Aorta (tissue), 5 donors: ENCODE measurements at places on chromosomes 4 and X. TPM values are rescaled to one million over a fixed set of nuclear protein-coding genes. Genes with fewer than 3 reads are reported as not detected.

DNA sequence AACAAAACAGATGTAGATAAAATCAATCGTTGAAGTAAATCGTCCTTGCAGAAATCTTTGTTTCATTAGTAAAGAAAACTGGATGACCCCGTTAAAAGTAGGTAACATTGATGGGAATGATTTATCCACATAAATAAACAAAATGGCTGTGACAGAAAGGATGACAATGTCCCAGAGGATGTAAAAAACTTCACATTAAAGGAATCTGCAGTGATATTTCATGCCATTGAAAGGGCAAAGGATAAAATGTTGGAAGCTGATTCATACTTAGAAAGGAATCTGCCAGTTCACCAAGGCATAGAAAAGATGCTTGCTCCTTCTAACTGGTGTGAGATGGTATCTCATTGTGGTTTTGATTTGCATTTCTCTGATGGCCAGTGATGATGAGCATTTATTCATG is 24.2 kb upstream of the EPGN start:
- DNase-seq: no peak

- DNase-seq: no peak
Observed at GRCh38 chr4:151842430-151843079, 81.7 kb upstream of the GATB start.

GRCh38 chr4:83870328-83870950 is 334.5 kb downstream of the GPAT3 start:
- no peak for DNase-seq

GRCh38 chr4:113435893-113436292 is 325.6 kb downstream of the CAMK2D start:
- peak; percentile 62 for DNase-seq

DNA sequence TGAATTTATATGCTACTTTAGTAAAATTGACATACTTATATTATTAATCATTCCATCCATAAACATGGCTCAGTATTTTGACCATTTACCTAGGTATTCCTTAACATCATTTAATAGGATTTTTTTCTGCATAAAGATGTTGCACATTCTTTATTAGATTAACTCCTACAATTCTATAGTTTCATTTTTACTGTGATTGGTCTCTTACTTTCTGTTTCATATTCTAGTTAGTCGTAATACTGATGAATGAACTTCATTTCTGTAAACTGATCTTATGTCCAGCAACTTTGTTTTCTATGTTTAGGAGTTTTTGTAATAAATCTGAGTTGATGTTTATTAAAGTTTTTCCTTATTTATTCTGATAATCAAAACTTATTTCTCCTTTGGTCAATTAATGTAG is 278.2 kb upstream of the CXXC4 start:
- DNase-seq: no peak

DNA sequence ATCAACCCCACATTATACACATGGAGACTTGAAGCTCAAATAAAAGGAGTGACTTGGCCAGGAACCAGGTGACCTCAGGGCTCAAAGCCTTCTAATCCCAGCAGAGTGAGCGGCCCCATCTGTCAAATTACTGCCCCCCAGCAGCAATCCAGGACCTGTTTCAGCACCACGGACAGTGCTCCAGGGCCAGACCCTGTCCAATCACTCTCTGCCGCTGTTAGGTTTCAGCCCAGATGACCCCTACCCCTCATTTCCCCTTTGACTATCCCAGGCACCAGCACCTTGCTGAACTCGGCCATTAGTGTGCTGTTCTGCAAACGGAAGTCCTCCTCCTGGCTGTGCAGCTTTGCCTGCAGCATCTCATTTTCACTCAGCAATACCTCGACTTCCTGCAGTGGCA is 5.1 kb downstream of the GRIPAP1 start:
- DNase-seq: peak; percentile 45

DNA sequence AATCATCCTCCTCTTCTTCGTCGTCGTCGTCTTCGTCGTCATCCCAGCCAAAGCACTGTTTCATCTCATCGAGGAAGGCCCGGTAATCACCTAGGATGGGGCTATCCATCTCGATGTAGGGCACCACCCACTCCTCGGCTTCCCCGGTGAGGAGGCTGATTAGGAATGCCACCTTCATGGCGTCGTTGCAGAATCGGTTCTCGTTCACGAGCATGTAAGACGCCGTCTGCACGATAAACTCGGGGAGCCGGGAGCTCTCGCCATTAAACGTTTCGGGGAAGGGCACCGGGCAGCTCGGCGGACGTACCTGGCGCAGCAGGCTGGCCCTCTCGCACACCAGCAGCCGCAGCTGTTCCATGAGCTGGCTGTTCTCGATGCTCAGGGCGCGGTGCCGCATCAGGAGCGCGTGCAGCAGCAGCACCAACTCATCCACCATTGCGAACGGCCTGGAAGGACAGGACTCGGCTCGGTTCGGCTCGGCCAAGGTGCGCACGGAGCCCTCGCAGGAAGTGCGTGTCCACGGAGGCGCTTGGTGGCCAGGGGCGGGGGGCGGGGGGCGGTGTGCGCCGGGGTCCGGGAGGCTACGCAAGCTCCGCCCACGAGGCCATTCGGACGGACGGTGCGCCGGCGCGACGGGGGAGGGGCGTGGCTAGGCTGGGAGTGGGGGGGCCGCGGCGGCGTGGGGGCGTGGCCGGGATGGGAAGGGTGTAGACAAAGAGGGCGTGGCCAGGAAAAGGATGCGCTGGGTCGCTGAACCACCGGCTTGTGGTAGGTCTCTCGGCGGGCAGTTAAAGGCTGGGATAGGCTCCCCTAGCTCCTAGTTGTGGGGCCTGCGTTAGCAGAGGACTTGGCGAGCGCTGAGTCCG is at the start of gene LDOC1:
TSS of gene LDOC1 (minus strand) at position 544 of the 866 bp plus-strand sequence. CDS start at position 436, 108 bp downstream.
- peak; percentile 85 for DNase-seq

Gene STK32B
- 2.2 TPM for total RNA-seq
